ENCODE measurements at places on chromosomes 11 and 22.

GRCh38 chr11:87212891-87213290, 175.2 kb downstream of the TMEM135 start:
- DNase-seq = no peak

GRCh38 chr11:74023276-74023675, 14.4 kb upstream of the UCP3 start:
- no peak for DNase-seq

GRCh38 chr11:123473941-123474677, 44.0 kb downstream of the GRAMD1B start:
- DNase-seq = no peak

GRCh38 chr11:125942771-125943428, 2.9 kb upstream of the VSIG10L2 start:
- no peak for DNase-seq

DNA sequence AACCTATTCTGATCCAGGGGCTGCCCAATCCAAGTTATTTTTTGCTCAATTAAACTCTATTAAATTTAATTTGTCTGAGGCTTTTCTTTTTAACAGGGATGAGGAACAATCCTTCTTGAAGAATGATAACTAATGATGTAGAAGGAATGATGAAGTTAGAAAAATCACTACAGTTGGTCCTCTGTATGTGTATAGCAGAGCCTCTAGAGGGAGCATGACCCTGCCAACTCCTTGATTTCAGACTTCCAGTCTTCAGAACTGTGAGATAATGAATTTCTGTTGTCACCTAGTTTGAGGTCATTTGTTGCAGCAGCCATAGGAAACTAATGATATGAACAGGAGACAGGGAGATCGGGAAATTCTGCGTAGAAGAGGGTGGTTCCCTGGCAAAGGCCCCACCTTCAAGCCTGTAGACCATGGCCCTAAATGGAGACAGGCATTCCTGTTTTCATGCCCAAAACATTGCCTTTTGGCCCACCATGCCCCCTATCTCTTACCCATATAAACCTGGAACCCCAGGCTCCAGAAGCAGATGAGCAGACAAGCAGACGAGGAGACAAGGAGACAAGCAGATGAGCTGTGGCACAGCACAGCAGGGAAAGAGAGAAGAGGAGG, 7.7 kb upstream of the QSER1 start:
- DNase-seq = no peak

- DNase-seq = no peak
These were observed 54.4 kb upstream of the EMID1 start for GRCh38 chr22:29151316-29151715.

DNA sequence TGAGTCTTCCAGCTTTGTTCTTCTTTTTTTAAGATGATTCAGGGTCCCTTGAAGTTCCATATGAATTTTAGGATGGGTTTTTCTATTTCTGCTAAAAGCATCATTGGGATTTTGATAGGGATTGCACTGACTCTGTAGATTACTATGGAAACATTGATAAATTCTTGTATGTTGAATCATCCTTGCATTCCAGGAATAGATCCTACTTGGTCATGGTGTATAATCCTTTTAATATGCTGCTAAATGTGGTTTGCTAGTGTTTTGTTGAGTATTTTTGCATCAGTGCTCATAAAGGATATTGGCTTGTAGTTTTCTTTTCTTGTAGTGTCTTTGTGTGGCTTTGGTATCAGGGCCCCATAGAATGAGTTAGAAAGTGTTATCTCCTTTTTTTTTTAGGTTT, 34.9 kb upstream of the PHOX2A start:
- no peak for DNase-seq

GRCh38 chr11:128302425-128303186, 284.8 kb downstream of the ETS1 start:
- DNase-seq = peak; percentile 46

DNA sequence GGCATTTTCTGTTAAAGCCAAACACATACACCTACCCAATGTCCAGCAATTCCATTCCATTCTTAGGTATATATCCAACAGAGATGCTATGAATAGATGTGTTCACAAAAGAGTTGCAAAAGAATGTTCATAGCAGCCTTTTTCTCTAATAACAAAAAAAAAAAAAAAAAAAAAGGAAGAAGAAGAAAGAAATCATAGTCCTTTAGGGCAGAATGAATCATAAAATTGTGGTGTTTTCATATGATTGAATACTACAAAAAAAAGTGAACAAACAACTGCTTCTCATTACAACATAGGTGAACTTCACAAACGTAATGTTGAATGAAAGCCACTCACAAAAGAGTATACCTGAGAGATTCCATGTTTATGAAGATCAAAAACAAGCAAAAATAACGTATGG, 66.8 kb upstream of the GRK3 start:
- DNase-seq = no peak

DNA sequence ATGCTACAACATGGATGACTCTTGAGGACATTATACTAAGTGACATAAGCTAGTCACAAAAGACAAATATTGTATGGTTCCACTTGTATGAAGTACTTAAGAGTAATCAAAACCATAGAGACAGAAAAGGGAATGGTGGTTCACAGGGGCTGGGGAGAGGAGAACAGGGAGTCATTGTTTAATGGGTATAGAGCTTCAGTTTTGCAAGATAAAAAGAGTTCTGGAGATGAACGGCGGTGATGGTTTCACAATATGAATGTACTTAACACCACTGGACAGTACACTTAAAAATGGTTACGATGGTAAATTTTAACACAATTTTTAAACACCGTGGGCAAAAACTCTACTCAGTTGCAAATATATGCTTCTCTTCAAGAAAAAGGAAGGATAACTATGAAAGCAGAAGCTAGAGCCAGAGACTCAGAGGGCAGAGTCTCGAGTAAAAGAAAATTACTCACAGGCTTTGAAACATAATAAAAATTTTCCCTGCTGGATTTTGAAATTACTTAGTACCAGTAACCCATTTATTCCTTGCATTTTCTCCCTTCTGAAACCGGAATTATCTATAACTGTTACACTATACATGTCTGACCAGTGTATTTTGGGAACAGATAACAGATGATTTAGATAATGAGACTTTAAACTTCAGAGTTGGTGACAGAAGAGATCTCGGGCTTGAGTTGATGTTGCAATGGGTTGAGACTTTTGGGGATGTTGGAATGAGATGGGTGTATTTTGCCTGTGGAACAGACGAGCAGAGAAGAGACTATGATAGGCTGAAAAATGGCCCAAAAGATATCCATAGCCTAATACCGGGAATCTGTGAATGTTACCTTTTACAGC, 15.0 kb downstream of the MRTFA start:
- DNase-seq = no peak

GRCh38 chr22:46739094-46739870, 1.2 kb upstream of the CERK start:
- DNase-seq = no peak

GRCh38 chr11:24312464-24313238, 184.2 kb upstream of the LUZP2 start:
- no peak for DNase-seq

DNA sequence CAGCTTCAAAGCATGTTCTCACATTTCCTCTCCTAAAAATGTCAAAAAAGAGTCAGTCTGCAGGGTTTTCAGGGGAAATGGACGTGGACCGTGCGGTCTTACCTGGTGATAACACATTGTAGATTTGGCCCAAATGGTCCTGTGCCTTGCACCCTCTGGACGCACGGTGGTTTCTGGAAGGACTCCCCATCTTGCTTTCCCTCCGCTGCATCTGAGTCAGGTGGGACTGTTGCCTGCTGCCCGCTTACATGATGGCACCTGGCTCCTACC, 1290.1 kb downstream of the TBC1D22A start:
- no peak for DNase-seq

- DNase-seq = no peak
These were observed 13.8 kb upstream of the FAM181B start for GRCh38 chr11:82747471-82747870.

- DNase-seq = no peak
These were observed 7.6 kb upstream of the LMO2 start for GRCh38 chr11:33899400-33900037.

Data from activated CD4-positive, alpha-beta T cell treated with anti-CD3 and anti-CD28 coated beads for 1 hour (primary cell).